ENCODE measurements at places on chromosomes 7 and 10.

DNA sequence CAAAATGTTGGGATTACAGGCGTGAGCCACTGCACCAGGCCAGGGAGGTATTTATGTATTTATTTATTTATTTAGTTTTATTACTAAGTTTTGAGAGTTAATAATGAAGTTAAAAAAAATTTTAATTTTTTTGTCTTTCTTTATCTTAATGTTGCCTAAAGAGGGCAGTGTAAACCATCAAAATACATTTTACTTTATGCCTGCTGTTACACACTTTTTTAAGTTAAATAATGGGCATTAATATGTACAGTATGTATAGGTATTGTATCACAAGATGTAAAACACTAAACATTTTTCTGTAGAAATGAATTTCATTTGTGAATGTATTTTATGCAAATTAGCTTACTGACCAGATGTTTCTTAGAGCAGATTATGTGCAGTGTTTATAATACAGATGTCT lies 129.4 kb downstream of the AASS start:
- DNase-seq: no peak

DNA sequence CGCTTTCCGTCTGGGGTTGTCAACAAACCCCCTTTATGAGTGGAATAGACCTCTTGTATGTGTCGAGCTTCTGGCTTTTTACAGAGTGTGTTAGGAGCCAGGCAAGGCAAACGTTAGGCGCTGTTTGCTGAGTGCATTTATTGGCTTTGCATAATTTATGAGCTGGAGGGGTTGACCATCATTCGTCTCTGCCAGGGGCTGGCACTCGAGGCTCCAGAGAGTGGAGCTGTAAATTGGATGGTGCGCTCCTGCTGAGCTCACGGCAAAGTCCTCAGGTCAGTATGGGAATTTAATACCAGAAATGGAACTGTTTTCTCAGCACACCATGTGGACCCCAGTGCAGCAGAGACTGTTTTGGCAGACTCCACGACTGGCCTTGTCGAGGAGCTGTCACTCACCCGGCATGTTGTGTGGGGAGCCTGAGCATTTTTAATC lies 699.4 kb upstream of the GALNT17 start:
- no peak for DNase-seq

DNA sequence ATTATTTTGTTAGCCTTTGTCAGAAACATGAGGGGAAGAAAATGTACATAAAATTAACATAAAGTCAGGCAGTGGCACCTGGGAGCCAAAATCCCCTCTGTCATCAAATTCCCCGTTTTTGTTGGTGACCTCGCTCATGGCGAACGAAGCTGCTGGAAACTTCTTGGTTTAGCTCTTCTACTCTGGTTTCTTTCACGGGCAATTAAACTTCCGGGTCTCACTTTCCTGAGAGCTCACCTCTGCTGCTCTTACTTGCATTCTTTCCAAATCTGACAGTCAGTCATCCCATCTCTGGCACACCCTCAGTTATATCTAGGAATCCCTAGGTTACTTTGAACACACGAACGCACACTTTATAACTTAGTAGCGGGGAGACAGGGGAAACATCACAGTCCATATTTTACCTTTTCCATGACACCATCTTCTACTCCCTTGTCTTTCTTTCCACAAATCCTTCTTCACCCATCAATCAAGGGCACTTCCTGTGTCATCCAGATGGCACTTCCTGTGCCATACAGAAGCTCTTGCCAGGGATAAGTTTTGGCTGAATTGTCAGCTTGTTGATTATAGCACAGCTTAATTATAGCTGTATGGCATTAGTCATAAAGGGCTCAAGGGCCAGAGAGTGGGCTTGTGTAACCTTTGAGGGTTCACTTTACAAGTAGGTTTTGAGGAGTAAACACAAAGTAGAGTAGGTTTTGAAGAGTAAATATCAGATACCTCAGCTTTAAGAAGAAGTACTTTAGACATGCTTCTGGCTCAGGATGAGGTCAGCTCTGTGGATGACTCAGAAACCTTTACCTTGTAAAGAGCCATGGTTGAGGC lies 105.1 kb downstream of the GATA3 start:
- DNase-seq: peak; percentile 17

DNA sequence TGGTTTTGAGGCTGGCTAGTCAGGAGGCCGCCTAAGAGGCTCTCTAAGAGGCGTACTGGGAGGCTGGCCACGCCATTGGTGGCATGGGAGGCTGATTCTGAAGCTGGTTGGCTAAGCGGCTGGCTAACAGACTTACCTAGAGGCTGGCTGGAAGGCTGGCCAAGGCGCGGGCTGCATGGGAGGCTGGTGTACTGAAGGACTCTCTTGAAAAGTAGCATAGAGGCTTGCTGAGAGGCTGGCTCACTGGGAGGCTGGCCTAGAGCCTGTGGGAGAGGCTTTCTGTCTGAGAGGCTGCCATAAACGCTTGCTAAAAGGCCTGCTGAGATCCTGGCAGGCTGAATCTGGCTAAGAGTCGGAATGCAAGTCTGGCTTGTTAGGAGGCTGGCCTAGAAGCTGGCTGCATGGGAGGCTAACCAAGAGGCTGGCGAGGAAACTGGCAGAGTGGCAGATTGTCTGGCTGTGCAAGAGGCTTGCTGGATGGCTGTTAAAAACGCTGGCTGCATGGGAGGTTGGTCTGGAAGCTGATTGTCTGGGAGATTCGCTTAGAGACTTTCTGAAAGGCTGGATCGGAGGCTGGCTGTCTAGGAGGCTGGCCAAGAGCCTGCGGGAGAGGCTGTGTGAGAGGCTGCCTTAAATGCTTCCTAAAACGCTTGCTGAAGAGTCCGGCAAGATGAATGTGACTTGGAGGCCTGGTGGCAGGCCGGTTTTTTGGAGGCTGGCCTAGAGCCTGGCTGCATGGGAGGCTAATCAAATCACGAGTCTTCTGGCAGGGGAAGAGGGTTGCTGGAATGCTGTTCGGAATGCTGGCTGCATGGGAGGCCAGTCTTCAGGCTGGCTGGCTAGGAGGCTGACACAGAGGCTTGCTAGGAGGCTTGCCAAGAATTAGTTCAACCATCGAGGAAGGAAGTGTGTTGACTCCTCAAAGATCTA lies 134.2 kb downstream of the OR13A1 start:
- DNase-seq: no peak

DNA sequence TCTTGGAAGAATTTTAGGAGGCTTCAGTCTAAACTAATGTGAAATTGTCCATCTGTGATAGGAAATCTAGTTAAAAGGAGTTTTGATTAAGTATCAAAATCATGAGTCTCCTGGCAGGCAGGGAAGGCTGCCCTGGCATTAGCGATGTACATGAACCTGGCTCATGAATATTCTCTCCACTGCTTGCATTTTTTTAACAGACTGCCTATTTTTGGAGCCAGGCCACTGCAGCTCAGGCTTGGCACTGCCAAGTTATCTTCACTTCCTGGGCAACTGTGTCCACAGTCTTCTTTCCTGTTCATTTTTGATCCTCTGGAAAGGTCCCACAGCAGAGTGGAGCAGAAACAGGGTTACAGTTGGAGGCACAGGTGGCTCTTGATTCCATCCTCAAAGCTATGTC lies 7.0 kb downstream of the GPR26 start:
- no peak for DNase-seq

DNA sequence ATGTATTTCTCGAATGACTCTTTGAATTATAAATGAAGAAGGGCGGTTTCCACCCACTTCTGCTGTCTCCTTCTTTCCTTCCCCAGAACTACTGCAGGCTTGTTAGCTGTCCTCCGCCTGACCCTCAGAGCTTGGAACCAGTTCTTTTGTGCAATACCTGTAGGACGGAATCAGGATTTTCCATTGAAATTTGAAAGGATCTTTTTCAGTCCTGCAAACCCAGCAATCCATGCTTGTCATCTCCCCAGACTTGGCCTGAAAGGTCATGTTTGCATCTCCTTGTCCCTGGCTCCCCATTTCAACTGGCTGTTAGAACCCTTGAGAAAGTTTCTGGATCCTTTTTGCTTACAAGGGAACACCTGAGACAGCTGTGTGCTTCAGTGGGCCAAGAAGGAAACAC lies 47.5 kb downstream of the PLCE1 start:
- no peak for DNase-seq

GRCh38 chr10:121694327-121694965 lies 96.2 kb upstream of the FGFR2 start:
- DNase-seq: no peak

GRCh38 chr7:135933509-135934188 lies 43.5 kb downstream of the MTPN start:
- no peak for DNase-seq

DNA sequence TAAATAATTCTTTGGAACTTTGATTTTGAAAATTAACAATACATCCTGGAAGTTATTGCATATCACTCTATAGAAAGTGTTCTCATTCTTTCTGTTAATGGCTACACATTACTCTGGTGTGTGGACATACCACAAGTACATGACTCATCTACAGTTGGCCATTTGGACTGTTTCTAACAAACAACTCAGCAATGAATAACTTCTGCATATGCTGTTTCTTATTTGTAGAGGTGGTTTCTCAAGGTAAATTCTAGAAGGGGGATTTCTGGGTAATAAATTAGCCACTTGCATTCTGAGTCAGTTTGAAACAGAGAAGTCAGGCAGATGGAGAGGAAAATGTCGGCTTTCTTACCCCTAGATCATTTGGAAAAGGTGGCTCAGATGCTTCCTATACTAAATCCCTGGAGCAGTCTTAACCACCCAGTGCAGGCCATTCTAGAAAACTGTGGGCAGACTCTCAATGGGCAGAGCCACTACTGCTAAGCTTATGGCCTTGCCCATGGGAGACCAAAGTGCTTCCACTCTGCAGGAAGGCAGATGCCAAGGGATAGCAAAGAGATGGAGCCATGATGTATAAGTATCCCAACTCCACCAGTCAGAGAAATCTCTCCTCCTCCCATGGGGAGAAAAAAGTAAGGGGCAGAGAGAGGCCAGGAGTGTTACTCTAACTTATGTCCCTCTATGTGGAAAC lies 194.0 kb upstream of the PLPP4 start:
- DNase-seq: no peak

- DNase-seq: no peak
Observed at GRCh38 chr10:59843748-59844147, 62.6 kb downstream of the CCDC6 start.

GRCh38 chr10:111018021-111018420 lies 58.8 kb upstream of the ADRA2A start:
- DNase-seq: no peak

DNA sequence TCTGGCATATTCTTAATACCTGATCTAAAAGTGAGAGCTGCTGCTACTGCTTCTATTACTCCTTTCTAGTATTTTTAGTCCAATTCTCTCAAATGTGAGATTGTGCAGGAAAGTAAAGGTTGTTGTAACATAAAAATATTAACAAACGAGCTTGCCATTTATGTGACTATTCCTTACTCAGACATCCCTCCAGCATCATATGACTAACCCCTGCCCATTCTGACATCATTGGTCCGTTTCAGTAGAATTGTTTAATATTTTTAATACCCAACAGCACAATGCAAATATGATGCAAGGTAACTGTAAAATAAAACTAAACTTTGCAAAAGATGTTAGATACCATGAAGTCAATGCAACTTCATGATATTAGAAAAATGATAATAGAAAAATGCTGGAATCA lies 83.6 kb downstream of the CFAP58 start:
- DNase-seq: no peak

GRCh38 chr7:100003711-100004661 lies 11.4 kb upstream of the ZKSCAN1 start:
- DNase-seq: no peak

GRCh38 chr10:113603057-113603777 lies 50.4 kb downstream of the HABP2 start:
- DNase-seq: no peak

DNA sequence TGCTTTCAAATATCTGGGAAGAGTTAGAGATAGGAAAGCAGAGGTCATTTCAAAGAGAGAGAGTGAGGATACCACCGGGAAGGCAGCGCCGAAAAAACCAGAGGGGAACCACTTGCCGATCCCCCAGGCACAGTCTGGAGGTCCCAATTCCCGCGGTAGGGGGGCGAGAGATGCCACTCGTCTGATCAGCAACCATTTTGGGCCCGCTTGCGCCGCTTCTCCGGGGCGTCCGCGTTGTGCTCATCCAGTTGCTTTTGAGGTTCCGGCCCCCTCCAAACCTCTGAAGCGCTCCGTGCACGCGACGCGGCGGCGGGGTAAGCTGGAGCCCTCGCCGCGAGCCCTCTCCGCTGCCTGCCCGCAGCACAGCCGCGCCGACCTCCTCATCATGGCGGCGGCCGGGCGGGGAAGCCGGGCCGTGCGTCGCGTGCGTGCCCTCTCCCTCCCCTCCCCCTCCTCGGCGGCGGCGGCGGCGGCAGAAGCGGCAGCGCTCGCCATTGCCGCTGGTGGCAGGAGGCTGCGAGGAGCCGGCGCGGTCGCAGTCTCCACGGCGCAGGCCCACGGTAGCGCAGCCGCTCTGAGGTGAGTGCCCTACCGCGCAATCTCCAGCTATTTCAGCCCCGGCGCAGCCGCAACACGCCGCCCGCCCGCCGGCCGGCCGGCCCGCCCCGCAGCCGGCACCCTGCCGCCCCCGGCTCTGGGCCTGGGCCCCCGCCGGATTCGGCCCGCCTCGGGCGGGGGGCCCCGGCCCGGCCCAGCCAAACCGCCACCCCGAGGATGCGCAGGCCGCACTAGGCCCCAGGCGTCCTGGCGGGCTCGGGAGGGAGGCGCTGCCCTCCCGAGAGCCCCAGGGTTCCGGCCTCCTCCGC lies at the start of gene NRF1:
Gene NRF1 (plus strand): TSS at position 475 of the 866 bp plus-strand sequence. CDS start 45,632 bp downstream, outside the sequence.
- peak; percentile 94 for DNase-seq

- DNase-seq: peak; percentile 41
Observed at GRCh38 chr7:36391436-36392198, 2.0 kb downstream of the ANLN start.

- DNase-seq: no peak
Observed at GRCh38 chr10:51224671-51225161, 150.4 kb downstream of the PRKG1 start.

GRCh38 chr10:113297226-113297625 lies 255.6 kb upstream of the HABP2 start:
- DNase-seq: no peak

- no peak for DNase-seq
Observed at GRCh38 chr7:89797965-89798598, 356.2 kb upstream of the STEAP1 start.

GRCh38 chr7:50119815-50120637 lies 27.0 kb upstream of the ZPBP start:
- peak; percentile 58 for DNase-seq

GRCh38 chr7:28407651-28408050 lies 4.7 kb upstream of the CREB5 start:
- DNase-seq: no peak

DNA sequence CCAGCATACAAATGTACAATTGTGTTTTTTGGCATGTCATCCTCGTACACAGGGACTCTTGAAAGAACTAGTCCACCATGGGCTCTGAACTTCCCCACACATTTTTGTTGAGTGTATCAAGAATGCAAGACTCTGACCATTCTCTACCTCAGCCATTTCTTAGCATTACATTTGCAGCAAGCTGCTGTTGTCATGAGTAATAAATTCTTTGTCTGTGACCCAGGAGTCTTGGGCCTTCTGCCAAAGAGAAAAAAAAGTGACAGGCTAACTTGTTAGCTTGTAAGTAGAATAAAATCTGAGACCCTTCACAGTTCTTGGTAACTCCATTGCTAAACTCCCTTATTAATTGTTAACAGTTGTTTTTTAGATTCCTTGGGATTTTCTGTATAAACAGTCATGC lies 542.3 kb upstream of the MBL2 start:
- DNase-seq: no peak

GRCh38 chr10:5507649-5508131 lies 8.3 kb upstream of the CALML5 start:
- no peak for DNase-seq
